Erythroblast (primary cell): ENCODE measurements at places on chromosomes 12 and 14.

DNA sequence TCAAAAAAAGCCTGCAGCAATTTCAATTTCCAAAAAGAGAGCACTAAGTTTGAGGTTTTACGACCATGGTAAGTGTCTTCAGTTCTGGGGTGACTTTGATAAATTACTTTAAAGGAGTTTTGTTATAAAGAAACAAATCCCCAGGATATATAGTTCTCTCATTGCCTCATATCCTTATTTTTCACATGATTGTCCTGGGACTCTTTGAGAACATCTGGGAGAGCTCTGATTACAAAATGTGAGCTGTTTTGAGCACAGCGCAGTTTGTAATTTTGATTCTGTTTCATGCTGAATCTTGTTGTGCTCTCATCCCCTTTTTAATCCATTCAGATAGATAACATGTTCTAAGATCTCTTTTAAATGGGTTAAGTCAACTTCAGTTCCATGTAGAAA is 67.7 kb upstream of the DCN start:
- DNase-seq: no peak

- no peak for DNase-seq
Measured at GRCh38 chr14:83548061-83548839, 1981.7 kb upstream of the FLRT2 start.

GRCh38 chr12:14968478-14968877 is 4.4 kb upstream of the PDE6H start:
- DNase-seq: no peak

DNA sequence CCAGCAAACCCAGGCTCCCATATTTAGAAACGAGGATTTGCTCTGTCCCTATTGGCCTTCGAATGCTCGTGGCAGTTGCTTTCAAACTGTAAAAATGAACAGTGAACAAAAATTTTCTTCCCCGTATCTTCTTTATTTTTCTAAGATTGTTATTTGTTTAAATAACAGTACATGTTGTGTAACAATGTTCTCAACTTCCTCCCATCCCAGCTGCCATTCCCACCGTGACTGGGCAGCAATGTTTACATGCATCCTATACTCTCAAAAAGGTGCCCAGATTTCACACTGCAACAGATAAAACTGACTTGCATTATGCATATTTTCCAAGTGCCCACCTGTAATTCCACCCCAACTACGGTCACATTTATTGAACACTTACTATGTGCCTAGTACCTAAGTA is 12.8 kb downstream of the VCPKMT start:
- no peak for DNase-seq

DNA sequence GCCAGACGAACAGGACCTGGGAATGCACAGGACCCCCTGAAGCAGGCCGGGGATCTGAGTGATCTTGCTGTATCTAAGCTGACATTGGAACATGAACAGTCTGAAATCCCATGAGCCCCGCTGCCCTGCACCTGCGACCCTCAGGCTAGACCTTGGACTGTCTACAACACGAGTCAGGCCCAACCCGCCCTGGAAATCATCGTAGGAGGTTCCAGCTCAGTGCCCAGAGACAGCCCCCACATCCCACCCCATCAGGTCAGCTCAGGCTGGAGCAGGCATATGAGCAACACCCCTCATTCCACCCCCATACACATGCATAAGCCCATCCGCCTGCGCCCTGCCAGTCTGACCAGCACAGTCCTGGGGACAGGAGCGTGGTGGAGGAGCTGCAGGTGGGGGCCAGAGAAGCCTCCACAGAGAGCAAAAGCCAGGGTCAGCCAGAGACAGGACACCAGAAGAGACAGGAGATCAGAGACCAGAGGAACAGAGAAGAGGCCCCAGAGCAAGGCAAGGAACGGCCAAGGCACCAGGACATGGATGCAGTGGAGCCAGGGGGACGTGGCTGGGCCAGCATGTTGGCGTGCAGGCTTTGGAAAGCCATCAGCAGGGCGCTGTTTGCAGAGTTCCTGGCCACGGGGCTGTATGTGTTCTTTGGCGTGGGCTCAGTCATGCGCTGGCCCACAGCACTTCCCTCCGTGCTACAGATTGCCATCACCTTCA is at the start of gene AQP6:
Gene AQP6 (plus strand): TSS at position 307 of the 720 bp plus-strand sequence. CDS start 227 bp downstream, at position 534.
- DNase-seq: no peak

- no peak for DNase-seq
Measured at GRCh38 chr12:24134092-24134491, 184.6 kb upstream of the SOX5 start.

GRCh38 chr12:76037130-76038103 is 5.8 kb upstream of the PHLDA1 start:
- peak; percentile 83 for DNase-seq

- no peak for DNase-seq
Measured at GRCh38 chr12:13210236-13211190, 14.0 kb downstream of the EMP1 start.
